ENCODE measurements at places on chromosomes 2 and 18.

DNA sequence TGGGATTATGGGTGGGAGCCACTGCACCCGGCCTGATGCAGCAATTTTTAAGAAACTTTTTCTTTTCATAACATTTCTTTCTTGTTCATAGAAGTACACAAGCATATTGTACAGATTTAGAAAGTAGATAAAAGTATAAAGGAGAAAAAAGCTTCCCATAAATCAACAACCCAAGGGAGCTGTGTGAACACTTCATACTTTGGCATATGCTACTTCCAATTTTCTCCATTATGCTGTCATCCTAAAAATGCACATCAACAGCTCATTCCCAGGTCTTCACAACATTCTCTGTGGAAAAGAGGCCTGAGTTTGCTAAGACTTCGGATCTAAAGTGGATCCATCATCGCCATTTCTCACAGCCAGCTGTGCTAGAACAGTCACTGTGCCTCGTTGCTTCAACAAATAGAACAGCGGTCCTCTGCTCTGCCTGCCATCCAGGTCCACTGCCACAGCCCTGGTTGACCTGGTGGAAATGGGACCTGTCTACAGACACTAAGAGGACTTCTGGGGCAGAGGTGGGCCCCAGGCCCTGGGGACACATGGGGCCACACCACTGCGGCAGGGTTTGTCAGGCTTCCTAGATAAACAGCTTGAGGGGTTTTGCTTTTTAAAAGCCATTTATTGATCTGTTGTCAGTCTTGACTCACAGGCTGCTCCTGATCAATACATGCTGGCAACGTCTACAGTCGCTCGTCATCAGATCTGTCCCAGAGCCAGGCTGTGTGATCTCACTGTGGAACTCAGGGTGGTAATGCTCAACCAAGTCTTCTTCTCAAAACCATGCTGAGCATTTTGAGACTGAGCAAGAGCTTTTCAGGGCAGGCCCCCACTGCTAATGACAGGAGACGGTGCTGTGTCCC, 72.7 kb upstream of the MGAT4A start:
- no peak for DNase-seq

DNA sequence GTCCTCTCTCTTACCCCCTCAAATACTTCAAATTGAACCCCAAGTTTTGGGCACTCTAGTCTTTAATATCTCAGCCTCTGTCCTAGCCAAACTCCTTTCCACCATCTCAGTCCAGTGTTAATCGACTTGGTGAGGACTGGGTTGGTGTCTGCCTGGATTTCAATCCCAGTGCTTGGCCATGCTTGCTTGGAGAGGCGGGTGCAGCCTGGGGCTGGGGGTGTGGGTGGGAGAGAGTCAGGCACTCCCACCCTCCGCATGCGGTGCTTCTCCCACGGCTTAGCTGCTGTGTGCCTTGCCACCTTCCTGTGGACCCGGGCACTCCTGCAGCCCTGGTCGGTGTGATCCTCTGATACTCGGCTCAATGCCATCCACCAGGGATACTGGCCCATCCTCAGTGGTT, 220.8 kb upstream of the HDAC4 start:
- DNase-seq, result no peak

DNA sequence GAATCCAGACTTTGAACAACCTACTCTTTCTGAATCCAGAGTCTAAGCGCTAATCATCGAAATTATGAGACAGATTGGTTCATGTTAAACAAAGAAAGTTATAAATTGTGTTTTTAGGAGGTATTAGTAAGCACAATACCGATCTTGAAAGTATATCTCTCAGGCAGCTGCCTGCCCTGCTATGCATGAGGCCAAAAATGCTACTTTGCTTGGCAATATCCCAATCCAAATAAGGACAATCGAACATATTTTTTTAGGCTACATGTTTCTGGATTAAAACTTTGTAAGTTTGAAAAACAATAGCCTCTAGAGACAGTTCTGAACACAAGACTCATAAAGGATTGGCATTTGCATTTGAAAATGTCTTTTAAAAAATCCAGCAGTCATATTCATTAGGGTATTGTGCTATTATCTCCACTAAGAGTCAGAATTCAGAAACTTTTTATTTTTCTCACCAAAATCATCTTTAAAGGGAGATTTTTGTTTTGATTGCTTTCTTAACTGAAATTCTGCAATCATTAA, 167.1 kb downstream of the PDE1A start:
- DNase-seq, result no peak

DNA sequence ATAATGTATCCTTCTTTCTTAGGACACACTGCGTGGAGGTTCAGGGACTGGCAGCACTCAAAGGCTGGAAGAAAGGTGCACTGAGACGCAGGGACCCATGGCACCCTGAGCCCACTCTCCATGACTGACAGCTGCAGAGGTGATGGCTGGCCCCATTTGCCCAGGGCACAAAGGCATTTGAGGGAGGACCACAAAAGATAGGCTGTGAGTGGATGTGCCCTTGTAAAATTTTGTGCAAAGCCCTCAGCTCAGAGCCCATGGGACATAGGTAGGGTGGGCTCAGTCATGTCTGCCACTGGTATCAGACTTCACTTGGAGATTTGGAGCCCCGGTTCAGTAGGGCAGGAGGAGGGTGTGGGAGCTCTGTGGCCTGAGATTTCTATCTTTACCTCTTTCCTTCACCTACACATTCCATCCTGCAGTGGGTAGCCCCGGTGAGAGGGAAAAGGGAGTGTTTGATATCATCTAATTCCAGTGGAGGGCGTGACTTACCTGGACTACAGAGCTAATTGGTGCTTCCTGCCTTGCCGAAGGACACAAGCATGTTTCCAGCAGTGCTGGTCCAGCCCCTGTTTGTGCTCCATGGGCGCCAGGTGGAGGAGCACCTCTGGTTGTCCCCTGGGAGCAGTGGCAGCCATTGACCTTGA, 312.2 kb downstream of the EN1 start:
- no peak for DNase-seq

- DNase-seq, result no peak
These were observed 8.0 kb downstream of the TGOLN2 start for GRCh38 chr2:85319796-85320195.

DNA sequence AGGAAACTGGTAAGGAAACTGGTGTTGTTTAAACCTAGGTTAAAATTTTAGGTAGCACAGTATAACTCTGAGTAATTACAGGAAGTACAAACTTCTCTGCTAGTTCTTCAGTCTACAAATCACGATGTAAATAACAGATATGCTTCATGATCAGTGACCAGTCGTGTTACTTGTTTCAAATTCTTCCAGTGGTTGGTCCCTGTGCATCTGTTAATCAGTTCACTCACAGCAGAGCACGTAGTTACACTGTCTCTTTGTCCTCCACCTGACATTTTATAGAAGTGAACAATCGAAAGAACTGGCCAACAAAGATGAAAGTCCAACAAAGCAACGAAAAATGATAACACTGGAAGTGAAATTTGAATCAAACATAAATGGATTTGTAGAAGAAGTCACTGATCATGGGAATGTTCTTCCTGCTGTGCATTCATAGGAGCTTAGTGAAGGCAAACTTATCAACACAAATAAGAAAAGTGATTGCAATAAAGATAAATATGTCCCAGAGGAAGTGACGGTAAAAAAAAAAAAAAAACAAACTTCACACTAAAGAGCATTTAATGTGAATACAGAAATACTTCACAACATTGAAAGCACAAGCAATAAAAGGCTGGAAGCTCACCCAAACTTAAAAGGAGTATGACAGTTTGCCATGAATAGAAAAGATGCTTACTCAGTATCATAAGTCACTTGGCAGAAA, 7.0 kb downstream of the EIF2AK2 start:
- DNase-seq, result peak; percentile 25

DNA sequence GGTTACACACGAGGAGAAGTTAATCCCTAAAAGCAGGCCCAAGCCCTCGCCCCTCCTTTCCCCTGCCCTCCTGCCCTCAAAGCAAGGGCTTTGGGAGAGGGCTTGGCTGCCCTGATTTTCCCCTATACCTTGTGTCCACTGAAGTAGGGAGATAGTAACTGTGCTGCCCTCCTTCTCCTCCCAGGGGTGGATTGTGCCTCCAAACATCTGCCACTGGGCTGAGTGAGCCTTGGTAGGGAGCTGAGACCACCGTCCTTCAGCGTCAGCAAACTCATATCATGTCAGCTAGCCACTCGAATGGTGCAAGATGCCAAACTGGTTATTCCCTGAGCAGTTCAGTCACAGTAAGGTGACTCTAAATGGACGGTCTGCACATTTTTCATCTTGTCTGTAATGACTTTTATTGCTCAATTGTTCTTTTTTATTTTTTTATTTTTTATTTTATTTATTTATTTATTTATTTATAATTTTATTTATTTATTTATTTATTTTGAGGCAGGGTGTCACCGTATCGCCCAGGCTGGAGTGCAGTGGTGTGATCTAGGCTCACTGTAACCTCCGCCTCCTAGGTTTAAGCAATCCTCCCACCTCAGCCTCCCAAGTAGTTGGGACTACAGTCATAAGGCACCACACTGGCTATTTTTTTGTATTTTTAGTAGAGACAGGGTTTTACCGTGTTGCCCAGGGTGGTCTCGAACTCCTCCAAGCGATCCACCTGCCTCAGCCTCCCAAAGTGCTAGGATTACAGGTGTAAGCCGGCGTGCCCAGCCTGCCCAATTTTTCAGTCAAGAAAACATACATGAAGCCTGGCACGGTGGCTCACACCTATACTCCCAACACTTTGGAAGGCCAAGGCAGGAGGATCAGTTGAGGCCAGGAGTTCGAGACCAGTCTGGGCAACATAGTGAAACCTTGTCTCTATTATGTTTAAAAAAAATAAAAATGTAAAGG, 8.7 kb downstream of the PCBP1 start:
- DNase-seq, result no peak

- DNase-seq, result no peak
These were observed 17.4 kb upstream of the ANKRD53 start for GRCh38 chr2:70960833-70961647.

- DNase-seq, result no peak
These were observed 307.3 kb downstream of the TDRD15 start for GRCh38 chr2:21431078-21431477.

- no peak for DNase-seq
These were observed 254.0 kb downstream of the NRXN1 start for GRCh38 chr2:50777954-50778353.

- no peak for DNase-seq
These were observed 88.1 kb upstream of the KLF7 start for GRCh38 chr2:207253666-207254345.
